ENCODE measurements at places on chromosomes 1 and 21.

- DNase-seq, result no peak
Observed at GRCh38 chr1:214920337-214920736, 162.2 kb upstream of the KCNK2 start.

DNA sequence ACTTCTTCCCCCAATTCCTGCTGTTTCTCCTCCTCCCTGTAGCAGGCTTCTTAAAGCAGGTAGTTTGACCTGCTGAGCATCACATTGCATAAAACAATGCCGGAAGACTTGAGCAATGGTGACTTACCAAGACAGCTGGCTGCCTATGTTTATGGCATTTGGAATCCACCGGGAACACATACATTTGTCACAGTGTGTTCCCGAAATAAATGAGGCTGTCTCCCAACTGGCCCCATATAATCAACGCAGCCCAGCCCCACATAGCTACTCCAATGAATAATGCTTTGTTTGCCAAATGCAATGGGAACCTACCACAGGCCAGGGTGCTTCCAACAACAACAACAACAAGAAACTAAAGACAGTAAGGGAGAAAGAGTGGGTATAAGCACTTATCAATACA lies 186.1 kb upstream of the MAP1LC3C start:
- no peak for DNase-seq

- DNase-seq, result no peak
Observed at GRCh38 chr1:38744452-38745350, 114.9 kb downstream of the RRAGC start.

DNA sequence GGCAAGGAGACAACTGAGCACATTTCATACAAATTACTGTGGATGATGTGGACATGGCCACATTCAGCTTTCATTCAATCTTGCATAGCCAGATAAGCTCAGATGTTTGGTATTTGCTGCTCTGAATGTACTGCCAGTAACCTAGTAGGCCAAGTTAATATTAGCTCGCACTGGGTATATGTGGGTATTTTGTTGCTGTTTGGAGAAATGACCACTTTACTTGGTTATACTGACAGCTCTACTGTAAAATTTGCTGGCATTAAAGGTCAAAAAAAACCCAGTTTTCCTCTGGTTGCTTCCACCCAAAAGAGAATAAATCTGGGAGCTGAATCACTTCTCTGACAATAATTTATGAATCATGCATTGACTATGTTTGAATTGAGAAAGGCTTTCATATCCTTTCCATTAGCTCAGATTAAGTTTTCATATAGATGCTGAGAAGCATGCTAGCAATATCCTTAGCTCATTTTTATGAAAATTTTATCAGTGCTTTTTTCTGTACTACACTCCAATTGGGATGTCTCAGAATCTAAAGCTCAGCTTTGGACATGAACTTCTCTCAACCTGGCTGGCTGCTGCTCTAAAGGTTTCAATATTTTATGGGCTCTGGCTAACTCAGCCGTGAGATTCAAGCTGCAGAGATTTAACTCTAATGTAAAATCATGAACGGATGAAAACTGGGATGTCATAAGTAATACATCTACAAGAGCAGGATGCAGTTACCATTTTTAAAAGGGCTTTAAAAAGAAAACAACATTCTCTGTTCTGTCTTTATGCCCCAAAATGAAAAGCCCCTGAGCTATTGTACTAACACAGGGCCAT lies 330.0 kb downstream of the BARHL2 start:
- DNase-seq, result no peak

GRCh38 chr21:21624674-21625073 lies 626.5 kb downstream of the NCAM2 start:
- DNase-seq, result no peak

GRCh38 chr1:198340139-198340538 lies 183.3 kb downstream of the NEK7 start:
- DNase-seq, result no peak

DNA sequence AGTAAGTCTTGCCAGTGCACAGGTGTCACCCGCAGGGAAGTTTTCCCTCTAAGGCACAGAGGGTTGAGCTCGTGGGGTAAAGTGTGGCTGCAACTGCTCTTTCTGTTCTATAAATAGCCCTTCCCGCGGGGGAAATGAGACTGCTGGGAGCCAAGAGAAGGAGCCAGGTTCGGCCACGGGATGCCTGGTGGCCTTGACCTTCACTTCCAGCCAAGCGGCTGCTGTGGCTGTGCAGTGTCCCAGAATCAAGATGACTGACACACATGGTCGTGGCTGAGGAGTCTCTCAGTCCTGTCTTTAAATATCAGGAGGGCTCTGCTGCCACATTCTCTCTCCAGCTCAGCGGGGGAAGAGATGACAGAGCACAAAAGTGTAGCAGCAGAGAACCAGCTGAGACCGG lies 154.1 kb upstream of the VAMP3 start:
- DNase-seq, result no peak

- no peak for DNase-seq
Observed at GRCh38 chr1:221809091-221810029, 67.5 kb upstream of the DUSP10 start.

- no peak for DNase-seq
Observed at GRCh38 chr1:6500544-6501278, 9.2 kb upstream of the PLEKHG5 start.

- peak; percentile 52 for DNase-seq
Observed at GRCh38 chr1:206808615-206809014, 36.3 kb upstream of the IL10 start.

DNA sequence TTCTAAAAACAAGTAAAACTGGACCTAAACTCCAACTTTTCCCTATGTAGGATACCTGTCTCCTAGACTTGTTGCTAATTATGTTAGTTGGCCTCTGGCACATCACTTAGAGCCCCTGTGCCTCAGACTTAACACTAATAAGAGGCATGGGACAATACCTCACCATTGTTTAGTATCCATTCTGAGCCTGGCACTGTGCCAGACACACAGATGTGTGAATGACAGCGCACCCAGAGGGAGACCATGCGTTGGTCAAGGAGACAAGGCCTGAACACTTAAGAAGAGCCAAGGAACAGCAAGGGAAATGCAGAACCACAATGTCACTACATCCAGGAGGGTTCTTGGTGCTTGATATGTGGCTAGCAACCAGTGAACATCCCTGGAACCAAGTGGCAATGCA lies 189.1 kb downstream of the FGGY start:
- DNase-seq, result no peak

- DNase-seq, result no peak
Observed at GRCh38 chr1:218344814-218345672, at the start of gene TGFB2. TGFB2 (plus strand) TSS chr1:218345336; CDS start chr1:218346702, 1,366 bp downstream.

DNA sequence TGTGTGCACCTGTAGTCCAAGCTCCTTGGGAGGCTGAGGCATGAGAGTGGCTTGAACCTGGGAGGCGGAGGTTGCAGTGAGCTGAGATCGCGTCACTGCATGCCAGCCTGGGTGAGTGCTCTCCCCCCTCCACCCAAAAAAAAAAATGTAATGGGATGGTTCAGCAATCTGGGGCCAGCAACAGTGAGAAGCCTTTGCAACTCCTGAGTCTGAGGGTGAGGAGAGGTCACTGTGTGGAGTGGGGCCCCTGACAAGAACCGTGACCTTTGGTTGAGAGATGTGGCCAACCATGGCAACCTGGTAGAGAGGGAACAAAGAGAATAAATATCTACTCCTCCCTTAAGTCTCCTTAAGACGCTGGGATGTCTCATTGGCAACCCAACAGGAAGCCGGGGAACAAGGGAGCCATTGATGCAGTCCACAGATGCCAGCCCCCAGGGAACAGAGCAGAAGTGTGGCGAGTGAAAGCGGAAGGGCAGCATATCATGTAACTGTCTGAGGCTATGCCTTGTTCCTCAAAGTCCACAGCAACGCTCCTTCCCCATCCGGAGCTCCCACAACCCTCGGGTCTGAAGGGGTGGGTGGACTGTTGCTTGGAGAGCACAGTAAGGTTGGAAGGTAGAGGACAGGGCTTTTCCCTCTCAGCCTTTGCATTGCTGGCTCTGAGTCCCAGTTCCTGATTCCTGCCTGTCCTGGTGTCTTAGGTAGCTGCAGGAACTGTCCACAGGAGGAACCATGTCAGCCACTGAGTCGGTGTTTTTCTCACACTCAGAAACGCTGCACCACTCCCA lies 8.3 kb downstream of the TRNP1 start:
- no peak for DNase-seq

- DNase-seq, result no peak
Observed at GRCh38 chr1:180029524-180030135, 75.0 kb downstream of the CEP350 start.

DNA sequence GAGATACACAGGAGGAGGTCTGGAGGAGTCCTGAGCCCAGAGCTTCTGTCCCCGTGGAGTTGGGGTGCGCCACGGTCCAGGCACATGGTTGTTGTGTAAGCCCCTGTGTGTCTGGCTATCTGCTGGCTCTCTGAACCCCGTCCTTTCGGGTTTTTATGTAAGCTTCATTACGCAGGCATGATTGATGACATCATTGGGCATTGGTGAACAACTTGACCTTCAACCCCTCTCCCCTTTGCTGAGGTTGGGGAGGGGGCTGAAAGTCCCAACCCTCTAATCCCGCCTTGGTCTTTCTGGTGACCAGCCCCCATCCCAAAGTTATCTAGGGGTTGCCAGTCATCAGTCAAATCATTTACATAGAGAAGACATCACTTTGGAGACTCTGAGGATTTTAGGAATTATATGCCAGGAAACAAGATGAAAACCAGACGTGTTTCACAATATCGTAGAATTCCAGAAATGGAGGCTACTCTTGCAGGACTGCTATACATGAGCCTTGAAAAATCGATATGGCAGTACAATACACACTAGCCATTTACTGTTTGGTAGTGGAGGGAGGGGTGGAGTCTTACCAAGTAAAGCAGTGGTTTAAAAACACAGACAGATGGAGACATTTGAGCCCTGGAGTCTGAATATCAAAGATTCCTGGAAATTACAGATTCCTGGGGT lies 69.8 kb upstream of the SCAF4 start:
- no peak for DNase-seq

GRCh38 chr1:100979631-100980030 lies 46.0 kb downstream of the DPH5 start:
- no peak for DNase-seq

DNA sequence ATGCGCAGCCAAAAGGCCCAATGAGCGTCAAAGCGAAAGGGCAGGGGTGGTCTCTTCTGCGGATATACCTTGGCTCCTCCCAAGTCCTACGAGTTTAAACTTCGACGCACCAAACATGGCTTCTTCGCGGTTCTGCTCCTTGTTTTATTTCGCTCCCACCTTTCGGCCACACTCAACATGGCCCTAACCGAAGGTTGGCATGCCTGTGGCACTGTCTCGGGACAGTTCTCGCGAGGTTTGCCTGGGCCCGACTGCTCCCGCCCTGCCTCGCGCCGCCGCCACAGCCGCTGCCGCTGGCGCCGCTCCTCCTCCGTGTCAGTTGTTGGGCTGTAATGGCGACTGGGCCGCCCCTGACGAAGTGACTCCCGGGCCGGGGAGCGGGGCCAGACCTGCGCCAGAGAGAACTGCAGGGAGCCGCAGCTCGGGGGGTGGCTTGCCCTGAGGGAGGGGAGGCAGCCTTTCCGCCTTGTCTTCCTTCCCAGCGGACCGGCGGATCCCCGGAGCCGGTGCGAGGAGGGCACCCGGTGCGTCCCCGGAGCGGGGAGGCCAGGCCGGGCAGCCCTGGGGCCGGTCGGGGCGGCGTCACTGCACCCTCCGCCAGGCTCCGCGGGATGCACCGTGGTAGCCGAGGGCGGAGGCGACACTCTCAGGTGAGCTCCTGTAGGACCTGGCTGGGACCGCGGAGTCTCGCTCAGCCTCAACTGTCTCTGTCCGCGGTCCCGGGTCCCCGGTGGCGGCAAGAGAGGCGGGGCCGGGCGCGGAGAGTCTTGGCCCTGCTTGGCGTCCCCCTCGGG lies at the start of gene CEP350:
Gene CEP350 (plus strand): TSS at position 318 of the 794 bp plus-strand sequence. CDS start 31,372 bp downstream, outside the sequence.
- peak; percentile 98 for DNase-seq

DNA sequence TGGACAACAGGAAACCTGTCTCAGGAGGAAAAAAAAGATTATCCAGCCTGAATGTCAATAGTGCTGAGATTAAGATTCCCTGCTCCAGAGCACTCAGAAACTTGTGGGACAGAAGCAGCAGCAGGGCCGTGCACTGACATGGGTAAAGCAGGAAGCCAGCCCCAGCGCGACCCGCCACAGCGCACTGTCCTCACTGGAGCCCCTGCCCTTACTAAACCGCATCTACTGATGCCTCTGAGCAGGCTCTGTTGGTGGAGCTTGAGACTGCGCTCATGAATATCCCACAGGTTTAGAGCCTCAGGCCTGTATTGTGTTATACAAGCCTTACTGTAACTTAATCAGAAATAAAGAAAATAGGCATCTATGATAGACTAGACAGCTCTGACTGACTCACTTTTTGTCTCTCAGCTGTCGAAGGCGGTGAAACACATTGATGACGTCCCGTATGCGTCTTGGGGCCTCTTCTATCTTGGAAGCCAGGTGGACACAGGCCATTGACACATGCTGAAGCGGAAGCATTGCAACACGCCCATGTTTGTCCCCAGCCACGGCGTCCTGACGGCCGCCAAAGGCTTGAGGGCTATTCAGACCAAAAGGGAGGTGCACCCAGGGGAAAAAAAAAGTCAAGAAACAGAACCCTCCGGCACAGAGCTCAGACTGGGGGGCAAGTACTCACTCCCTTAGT lies 1.2 kb downstream of the CCNL2 start:
- no peak for DNase-seq

GRCh38 chr21:39014747-39015146 lies 168.5 kb downstream of the PSMG1 start:
- DNase-seq, result no peak

GRCh38 chr1:118981436-118981835 lies 6.7 kb downstream of the TBX15 start:
- no peak for DNase-seq

DNA sequence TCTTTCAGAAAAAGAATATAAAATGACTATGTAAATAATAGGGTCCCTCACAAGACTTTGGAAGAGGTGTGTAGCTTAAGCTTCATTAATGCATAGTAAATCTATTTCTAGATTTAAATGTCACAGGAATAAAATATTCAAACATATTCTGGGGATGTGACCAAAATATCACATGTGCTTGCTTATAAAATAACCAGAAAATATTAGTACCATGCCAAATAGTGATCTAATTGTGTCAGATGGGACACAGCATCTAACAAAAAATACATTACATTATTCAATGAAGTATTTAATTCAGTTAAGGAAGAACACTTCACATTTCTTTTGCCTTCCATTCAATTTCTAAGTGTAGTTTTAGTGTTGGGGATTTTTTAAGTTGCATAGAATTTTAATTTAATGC lies 179.5 kb downstream of the LRRC40 start:
- DNase-seq, result no peak

- peak; percentile 32 for DNase-seq
Observed at GRCh38 chr1:5481889-5482288, 510.3 kb downstream of the NPHP4 start.

DNA sequence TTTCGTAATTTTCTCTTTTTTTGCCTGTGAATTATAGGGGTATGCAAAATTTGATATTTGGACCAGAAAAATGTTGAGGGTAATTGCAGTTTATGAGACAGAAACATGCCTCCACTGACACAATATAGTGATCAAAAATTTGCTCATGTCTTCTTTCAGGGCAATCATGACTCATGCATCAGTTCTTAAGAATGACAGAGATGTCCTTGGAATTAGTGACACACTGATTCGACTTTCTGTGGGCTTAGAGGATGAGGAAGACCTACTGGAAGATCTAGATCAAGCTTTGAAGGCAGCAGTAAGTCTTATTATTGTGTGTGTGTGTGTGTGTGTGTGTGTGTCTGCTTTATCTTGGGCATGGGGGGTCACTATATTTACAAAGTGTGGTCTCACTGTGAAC lies 27.5 kb downstream of the CTH start:
- DNase-seq, result no peak

GRCh38 chr1:164667001-164667400 lies 108.0 kb downstream of the PBX1 start:
- no peak for DNase-seq

GRCh38 chr1:156860628-156861423 lies at the start of gene NTRK1:
NTRK1 (plus strand) TSS chr1:156860865; CDS start chr1:156860935, 70 bp downstream.
- peak; percentile 47 for DNase-seq

GRCh38 chr21:33441489-33442477 lies 38.0 kb downstream of the TMEM50B start:
- DNase-seq, result no peak
